ENCODE measurements at places on chromosomes 2 and 18. TPM values are rescaled to one million over a fixed set of nuclear protein-coding genes. Genes with fewer than 3 reads are reported as not detected.

GRCh38 chr2:27080603-27080936 lies 2.2 kb downstream of the EMILIN1 start:
- no peak for DNase-seq

- no peak for DNase-seq
These were observed 112.5 kb downstream of the MREG start for GRCh38 chr2:215900843-215901242.

DNA sequence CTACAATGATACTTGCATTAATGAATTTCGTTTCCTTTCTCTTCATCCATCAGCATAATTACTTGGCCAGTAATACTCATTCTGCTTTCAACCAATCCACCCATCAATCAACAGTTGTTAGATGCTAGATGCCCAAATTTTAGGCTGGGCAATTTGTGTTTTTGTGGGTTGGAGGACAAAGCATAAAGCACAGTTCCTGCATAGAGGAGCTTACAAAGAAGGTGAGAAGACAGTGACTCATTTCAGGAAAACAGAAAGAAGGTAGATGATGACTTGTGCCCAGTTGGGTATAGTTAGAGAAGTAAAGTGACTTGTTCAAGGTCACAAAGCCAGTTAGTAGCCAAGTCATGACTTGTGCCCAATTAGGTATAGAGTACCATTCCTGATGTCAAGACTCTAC lies 1186.8 kb upstream of the CELF4 start:
- DNase-seq = no peak

DNA sequence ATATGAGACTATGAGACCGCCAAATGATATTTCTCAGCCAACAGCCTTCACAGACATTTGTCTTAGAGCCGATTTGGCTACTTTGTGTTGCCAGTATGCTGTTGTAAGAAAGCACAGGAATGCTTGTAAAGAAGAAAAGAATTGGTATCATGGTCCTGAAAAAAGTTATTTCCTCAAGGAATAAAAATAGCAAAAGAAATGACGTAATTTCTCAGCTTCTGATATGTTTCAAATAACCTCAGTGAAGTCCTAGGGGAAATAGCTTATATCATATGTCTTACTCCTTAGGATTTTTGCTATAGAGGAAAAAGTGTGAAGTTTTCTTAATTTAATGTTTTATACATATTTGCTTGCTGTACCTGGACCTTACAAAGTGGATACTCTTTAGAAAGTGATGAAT lies 23.0 kb downstream of the SCN1A start:
- DNase-seq = no peak

GRCh38 chr2:81299841-81300240 lies 995.3 kb upstream of the LRRTM1 start:
- no peak for DNase-seq

DNA sequence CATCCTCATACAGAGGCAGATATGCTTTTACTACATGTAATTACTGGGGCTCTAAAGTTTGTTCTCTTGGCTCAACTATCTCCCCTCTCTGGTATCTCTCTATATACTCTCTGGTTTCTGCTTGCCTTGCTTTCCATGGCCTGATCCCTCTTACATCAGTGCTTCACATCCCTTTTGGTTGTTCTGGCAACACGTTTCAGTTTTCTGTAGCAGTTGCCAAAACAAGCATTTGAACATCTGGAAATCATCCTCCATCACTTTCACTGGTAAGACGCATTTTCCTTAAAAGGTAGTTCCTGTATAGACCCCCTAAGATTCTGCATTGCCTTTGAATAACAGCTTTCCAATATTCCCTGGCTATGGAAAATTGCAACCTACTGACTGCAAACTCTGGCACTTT lies 25.9 kb downstream of the COL5A2 start:
- DNase-seq = no peak

The LAMA3 gene
- total RNA-seq = not detected

The CDH2 gene
- total RNA-seq = not detected

The ALK gene
- total RNA-seq = not detected

The UCN gene
- 5.4 TPM for total RNA-seq

All from CD4-positive, alpha-beta memory T cell (primary cell).